Hematopoietic multipotent progenitor cell (in vitro differentiated cells): ENCODE measurements at places on chromosomes 12 and 14.

DNA sequence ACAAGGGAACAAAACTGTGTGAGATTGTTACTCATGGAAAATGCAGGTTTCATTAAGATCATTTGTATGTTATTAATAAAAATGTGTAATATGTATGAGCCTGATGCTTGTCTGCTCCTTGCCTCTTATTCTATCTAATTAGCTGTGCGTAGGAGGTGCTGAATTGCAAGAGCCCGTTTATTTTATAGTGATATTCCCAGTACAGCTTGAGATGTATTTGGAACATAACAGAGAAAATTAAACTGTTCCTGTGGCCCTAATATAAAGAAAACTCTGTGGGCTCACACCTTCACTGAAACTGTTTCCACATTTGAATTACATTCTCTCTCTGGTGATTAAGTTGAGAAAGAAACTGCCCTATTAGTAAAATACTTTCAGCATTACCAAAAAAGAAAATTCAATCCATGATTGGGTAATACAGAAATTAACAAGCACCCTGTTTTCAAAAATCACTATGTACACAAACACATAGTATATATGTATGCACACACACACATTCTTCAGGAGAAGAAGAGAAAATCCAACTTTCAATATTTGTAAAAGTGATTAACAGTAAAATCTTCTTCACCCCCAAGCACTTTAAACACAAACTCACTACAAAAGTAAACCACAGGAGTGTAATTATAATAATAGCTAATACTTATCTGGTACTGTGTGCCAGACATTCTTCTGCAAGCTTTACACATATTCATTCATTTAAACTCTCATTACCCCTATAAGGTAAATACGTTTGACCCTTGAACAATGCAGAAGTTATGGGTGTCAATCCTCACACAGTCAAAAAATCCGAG lies 233.2 kb downstream of the PHLDA1 start:
- no peak for DNase-seq

GRCh38 chr14:36820111-36820709 lies 158.6 kb downstream of the PAX9 start:
- no peak for DNase-seq

- DNase-seq = no peak
Observed at GRCh38 chr12:3055026-3055703, 22.0 kb upstream of the TSPAN9 start.

GRCh38 chr12:107822356-107822755 lies 47.9 kb downstream of the ASCL4 start:
- DNase-seq = no peak

DNA sequence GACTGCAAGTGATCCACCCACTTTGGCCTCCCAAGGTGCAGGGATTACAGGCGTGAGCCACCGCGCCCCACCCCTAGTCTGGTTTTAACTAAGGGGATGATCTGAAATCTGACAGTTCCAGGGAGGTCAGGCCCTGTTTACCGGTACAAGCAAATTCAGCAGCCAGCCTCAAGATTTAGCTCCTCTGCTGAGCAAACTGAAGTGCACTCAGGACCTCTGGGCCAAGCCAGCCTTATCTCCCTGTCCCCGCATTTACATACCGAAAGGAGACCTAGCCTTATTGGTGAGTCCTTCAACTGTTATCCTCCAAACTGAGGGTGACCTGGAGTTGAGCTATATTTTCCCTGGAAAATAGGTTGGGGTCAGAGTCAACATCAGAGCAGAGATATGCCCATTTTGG lies 835 bp upstream of the ABHD4 start:
- no peak for DNase-seq

DNA sequence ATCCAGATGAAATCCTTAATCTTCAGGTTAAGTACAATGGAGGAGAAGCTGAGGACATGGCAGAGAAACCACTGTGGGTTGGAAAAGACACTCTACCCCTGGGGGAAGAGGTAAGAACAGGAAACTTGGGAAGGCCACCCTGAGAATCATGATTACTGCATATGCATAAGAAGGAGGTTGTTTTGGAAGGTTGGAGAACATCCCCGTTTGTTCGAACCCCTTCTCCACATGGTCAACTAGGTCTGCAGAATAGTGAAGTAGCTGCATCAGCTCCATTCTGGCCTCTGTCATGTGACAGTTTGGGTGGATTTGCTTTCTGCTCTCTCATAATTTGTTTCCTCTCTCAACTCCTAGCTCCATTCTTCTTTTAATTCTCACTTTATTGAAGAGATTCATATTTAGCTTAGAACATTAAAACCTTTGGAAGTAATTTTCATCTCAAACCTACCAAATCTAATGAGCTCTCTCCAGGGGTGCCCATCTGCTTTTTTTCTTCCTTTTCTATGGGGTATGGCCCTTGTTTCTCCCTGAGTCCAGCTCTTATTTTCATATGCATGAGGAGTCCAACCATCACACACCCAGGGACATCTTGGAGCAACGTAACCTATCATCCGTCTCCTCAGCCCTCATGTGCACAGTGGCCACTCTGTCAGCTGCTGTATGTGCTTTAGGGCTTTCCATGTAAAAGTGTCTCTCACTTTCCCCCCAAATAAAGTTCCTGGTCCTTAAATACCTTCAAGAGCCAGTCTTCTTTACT lies 820.3 kb downstream of the TMEM121 start:
- no peak for DNase-seq

DNA sequence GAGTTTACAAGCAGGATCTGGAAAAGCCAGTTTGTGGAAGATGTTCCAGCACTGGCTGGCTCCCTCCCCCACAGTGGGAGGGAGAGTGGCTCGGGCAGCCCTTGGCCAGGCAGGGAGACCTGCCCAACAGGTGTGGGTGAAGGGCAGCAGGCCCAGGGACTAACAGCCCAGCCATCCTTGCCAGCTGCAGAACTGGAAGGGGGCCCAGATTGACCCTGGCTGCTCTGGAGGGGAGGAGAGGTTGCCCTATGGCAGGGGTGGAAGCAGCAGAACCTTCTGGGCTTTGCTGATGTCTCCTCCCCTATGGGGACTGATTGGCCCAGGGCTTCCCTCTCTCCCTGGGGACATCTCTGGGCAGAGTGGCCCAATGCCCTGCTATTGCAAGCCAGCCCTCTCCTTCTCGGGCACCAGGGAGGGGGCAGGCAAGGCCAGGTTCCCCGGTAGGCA lies 20.5 kb downstream of the IRF2BPL start:
- DNase-seq = no peak

DNA sequence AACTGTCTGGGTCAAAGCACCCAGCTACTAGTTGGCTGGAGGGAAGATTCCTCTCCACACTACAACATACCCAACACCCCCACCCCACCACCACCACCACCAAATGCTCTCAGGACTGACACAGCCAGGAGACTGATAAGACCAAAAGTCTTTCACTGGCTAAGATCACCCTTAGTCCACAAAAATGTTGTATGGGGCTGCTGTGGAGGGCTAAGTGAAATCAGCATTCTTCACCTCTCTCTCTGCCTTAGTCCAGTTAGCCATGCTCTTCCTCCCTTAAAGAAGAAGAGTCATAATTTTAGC lies 106.2 kb downstream of the NUAK1 start:
- DNase-seq = no peak

- no peak for DNase-seq
Observed at GRCh38 chr14:97361958-97362357, 564.8 kb downstream of the VRK1 start.

DNA sequence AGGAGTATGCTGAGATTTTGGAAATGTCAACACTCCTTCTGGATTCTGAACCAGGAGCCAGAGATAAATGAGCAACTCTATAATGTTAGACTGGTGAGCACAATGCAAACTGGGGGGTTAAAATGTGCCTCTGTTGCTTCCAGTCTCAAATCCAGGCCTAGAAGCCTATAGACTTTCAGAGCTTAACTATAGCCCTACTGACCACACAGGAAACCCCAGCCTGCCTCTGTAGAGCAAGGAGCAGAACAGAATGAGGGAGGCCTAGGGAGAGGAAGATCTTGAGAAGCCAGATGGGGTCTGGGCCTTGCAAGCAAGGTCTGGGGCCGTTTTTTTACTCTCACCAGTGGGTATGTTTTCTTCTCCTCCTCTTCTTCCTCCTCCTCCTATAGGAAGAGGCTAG lies 225.4 kb upstream of the KITLG start:
- DNase-seq = no peak
